SJSA1 (cell line): ENCODE measurements at places on chromosomes 4 and X.

GRCh38 chrX:817759-818300, 187.2 kb downstream of the SHOX start:
- no peak for DNase-seq

GRCh38 chrX:94204524-94204923, 530.5 kb downstream of the FAM133A start:
- no peak for DNase-seq

DNA sequence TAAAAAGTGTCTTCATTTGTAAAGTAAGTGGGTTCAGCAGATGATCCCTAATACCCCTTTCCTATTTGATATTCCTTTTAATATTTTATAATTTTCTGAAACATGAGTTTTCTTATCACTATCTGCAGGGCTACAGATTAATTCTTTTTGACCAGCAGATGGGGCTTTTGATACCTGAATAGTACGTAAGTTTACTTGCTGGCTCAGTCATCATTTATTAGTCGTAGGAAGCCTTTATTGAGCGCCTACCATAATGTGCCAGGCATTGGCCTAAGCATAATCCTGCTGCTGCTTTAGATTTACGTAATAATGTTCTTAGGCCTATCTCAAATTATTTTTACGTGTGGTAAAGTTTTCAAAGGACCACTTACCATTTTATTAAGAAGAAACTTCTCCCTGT, 33.1 kb downstream of the OSTC start:
- DNase-seq: no peak

DNA sequence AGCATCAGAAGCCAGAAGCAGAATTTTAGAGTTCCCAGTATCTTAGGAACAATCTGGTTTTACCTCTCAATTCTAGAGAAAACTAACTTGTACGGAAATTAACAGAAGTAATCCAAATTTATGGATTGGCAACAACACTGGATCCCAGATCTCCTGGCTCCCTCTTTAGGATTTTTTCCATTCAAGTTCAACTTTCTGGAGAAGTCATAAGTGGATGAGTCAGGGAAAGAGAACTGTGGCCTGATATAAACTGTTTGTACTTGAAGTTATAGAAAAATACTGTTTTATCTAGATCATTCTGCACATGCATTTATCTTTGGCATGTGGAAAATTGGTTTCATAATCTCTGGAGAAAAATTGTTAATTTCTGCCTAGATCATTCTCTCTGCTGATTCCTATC, 380.4 kb downstream of the PCDH7 start:
- DNase-seq: no peak

GRCh38 chrX:31251336-31251735, 179.5 kb upstream of the FTHL17 start:
- no peak for DNase-seq

DNA sequence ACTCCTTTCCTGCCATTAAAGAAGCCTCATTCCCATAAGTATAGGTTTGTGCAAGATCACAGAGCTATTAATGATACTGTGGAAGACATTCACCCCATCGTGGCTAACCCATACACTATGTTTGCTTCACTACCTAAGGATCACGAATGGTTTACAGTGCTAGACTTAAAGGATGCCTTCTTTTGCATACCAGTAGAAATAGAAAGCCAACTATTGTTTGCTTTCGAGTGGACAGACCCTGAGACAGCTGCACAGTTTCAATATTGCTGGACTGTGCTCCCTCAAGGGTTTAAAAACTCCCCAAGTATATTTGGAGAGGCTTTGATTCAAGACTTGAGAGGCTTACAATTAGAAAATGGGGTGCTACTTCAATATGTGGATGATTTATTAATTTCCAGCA, 16.0 kb upstream of the PAPSS1 start:
- no peak for DNase-seq

DNA sequence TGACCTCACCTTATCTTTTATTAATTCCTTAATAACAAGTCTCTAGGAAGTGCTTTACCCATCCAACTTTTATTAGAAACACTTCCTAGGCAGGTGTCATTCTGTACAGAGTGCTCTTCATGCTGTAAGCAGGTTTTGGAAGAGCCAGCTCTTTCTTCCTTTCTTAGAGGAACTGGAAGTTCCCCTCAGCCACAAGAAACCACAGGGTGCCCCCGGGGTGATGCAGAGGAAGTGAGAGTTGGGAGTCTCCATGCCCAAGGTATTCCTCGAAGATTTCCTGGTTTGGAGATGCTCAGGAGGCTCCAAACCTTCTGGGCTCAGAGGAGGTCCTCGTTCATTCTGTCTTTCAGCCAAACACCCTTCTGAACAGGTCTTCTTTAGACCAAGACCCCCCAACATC, 83.8 kb downstream of the EGF start:
- no peak for DNase-seq

DNA sequence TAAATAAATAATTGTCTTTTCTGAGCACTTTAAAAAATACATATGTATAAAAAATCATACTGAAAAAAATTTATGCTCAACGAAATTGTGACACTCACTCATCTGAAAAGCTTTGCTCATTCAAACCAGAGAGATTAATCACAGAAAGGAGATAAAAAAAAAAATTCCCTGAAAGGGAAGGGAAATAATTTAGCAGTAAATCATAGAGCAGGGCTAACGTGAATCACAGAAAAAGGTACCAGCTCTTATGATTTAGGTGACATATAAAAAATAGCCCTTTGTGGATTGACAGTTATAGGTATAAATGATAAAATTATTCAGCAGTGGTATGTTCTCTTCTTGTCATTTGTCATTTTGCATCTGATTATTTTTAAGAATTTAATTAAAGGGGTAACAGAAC, 552.7 kb upstream of the TENM3 start:
- no peak for DNase-seq

- DNase-seq: no peak
Observed at GRCh38 chrX:37371578-37371991, 22.4 kb downstream of the PRRG1 start.

DNA sequence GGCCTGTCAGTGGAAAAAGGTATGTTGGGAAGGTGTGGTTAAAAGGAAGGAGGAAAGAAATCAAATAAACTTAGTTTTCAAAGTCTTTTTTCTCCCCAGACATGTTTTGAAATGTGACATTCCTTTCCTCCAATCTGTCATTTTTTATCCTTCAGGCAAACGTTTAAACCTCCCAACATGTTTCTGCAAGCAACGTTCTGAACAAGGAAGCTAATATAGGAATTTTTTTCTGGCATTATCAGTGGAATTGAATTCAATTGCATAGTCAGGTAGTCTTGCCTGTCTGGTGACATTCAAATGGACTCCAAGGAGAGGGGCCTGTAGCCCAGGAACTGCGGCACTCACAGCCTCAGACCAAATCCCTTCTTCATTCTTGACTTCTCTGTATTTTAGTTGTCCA, 30.0 kb upstream of the RASSF6 start:
- no peak for DNase-seq

DNA sequence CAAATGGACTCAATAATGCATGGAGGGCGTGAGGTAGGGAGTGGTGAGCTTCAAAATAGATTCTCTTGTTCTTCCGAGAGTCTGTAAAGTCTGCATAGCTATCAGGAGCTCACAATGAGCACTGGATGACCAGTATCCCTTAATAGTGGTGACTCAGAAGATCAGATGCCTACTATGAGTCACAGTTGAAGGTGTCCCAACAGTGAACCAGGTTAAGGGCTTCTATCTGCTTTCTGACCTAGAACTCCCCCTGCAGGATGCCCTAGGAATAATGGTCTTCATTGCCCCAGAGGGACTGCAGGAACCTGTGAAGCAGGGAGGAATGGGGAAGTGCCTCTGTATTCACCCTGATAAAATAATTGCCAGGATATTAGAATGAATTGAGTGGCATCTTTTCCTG, 22.1 kb downstream of the DGKK start:
- DNase-seq: no peak

- no peak for DNase-seq
Observed at GRCh38 chr4:10734697-10735096, 50.1 kb upstream of the CLNK start.

- peak; percentile 22 for DNase-seq
Observed at GRCh38 chrX:41009850-41010846, 75.1 kb upstream of the USP9X start.

DNA sequence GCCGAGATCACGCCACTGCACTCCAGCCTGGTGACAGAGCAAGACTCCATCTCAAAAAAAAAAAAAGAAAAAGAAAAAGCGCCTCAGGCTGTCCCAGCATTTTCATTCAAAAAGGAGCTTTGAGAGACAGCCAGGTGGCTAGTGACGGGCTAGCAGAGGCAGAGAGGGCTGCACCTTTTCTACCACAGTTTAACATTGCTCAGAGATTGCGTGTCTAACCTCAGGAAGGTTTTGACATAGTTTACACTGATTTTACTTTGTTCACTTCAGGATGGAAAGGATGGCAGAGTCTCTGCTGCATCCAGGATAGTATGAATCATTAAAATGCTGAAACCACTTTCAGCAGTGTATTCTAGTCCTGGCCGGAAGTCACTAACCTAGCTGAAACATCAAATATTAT, 28.1 kb downstream of the ZFP42 start:
- no peak for DNase-seq

DNA sequence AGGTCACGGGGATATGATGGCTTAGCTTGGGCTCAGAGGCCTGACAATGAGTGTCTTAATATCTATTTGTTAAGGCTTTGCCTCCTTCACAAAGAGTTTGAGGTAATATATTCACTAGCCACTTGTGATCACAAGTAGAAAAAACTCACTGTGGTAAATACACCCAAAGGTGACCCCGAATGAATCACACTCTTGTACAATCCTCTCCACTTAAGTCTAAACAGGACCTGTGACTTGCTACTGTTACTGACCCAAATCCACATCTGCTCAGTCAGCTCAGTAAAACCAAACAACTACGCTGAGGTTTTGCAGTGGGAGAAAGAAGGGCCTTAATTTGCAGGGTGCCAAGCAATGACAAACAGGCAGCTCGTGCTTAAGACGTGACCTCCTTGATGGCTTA, 223.8 kb upstream of the MAGEC2 start:
- no peak for DNase-seq

DNA sequence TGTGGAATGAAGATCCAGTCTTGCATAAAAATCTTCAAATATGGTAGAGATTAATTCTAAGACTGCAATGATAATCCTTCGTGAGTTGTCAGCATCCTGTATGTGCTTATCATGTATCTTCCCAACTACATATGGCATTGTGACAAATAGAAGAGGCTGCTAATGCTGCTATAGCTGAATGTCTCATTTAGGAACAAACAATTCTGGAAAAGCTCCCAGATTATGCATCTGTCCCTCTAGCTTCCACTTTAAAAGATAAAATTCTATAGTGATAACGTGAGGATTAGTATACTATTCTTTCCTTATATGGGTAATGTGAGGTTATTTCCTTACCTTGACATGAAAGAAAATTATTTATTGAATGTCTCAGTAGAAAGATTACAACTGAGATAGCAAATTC, 930.9 kb downstream of the DMD start:
- no peak for DNase-seq

DNA sequence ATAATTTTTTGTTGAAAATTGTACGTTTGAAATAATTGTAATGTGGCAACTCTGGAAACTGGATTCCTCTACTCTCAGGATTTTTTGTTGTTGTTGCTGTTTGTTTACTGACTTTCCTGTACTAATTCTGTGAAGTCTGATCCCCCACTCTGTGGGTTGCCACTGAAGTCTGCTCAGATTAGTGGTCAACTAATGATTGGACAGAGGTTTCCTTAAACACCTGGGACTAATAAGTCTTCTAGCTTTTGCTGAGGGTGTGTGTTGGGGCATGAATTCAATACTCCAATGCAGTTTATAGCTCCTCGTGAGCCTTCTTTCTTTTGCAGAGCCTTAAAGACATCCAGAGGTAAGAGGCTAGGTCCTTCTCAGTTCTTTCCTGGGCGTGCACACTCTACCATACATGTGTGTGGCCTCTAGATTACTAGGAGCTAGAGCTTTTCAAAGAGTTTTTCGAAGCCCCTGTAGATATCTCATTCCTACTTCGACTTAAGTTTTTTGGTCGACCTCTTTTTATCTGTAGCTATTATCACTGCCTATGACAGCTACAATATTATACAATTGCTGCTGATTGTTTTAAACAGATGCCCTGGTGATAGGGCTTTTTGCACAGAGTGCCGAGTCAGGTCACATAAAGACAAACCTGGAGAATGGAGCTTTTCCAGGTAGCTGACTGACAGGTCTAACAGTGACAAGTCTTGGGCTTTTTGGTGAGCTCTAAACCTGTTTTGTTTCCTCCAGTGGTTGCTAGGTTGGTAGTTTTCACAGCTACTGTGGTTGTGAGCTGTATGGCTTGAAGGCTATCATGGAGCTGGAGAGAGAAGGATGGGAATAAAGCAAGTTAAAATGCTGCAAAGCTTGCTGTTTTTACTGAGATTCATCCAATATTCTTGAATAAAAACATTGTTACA, 34.0 kb downstream of the BMP2K start:
- no peak for DNase-seq

- no peak for DNase-seq
Observed at GRCh38 chr4:4603592-4603991, 61.7 kb upstream of the STX18 start.

- no peak for DNase-seq
Observed at GRCh38 chr4:139253713-139254112, 26.3 kb downstream of the MGARP start.

- no peak for DNase-seq
Observed at GRCh38 chr4:182717788-182718583, 199.2 kb downstream of the DCTD start.

GRCh38 chr4:168908851-168909273, 101.2 kb downstream of the CBR4 start:
- DNase-seq: no peak

GRCh38 chr4:118836301-118837120, 585 bp upstream of the SEC24D start:
- DNase-seq: peak; percentile 85
